Osteocyte (in vitro differentiated cells): ENCODE measurements at places on chromosomes 7 and 10.

GRCh38 chr7:120842121-120842621, 15.8 kb downstream of the TSPAN12 start:
- DNase-seq, result no peak

- no peak for DNase-seq
These were observed 29.8 kb upstream of the FHIP2A start for GRCh38 chr10:114791768-114792167.

GRCh38 chr7:115748123-115748738, 282.3 kb downstream of the TFEC start:
- no peak for DNase-seq

DNA sequence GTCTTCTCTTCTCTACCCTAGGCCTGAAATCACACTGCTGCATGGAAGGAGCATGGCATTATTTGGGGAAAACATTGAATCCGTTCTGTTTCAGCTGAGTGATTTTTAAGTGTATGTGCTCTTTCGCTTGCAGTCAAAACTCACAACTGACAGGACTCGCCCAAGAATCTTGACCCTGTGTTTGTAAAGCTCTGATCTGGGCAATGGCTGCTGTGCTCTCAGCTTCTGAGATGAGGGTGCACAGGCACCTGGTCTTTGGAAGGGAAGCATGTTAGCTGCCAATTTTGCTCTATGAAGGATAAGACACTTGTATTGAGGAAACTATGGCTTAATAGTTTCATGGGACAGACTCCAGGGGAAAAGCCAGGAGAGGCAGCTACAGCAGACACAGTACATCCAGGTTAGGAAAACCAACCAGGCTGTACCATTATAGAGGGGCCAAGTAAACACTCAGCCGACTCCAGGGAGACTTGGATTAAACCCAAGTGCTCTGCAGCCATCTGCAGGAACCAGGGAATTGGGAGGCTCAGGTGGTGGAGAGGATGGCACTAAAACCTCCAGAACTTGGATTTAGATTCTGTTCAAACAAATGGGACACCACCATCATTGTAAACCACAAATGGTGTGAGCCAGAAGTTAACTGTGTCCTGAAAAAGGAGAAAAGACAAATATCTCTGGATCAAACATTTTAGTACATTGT, 43.3 kb downstream of the LYZL1 start:
- DNase-seq, result no peak

GRCh38 chr10:11535346-11535959, 76.0 kb downstream of the USP6NL start:
- no peak for DNase-seq

DNA sequence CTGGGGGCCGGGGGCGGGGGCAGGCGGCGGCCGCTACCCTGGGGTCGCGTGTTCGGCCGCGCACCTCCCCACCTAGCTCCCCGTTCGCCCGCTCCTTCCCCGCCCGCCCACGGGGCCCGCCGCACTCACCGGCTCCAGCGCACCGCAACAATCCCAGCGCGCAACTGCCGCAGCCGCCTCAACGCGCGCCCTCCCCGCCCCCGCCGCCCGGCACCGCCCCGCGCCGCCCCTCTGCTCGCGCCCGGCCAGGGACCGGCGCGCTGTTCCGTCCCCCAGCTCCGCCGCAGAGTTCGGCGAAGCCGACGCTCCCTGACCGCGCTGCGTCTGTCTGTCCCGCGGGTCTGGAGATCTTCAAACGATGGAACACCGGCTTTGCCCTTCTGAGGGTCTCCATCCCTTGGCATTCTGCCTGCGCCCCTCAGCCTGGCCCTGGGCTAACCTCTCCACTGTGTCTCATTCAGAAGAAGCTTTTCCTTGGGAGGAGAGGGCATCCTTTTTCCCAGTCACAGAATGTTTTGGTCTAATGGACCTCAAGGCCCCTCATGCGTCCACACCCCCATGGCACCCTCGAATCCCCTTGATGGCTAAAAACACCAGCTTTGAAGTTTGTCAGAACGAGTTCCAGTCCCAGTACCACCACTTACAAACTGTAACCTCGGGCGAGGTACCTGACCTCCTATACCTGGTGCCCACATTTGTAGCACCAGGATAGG, at the start of gene NT5C2:
NT5C2 (minus strand) TSS at position 166 of the 713 bp plus-strand sequence. CDS start 18,314 bp downstream, outside the sequence.
- no peak for DNase-seq

DNA sequence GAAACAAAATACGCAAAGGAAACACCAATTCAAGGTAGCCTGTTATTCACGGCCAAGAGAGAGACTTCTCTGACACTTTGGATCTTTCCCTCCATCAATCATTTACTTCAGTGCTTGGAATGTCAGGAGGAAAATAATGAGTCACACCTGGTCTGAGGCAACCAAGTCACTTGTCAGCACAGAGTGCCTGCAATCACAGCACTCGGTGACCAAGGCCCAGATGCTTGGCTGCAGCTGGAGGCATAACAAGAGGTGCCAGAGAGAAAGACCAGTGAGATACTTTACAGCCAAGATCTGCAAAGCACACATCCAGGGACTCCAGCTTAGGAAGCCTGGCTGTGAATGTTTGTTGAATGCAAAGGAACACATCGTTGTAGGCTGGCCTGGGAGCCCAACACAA, 33.9 kb downstream of the ASB13 start:
- no peak for DNase-seq

- DNase-seq, result peak; percentile 90
These were observed 538 bp downstream of the TRIM8 start for GRCh38 chr10:102644646-102645387.

GRCh38 chr7:31253532-31253931, 87.0 kb downstream of the NEUROD6 start:
- no peak for DNase-seq

DNA sequence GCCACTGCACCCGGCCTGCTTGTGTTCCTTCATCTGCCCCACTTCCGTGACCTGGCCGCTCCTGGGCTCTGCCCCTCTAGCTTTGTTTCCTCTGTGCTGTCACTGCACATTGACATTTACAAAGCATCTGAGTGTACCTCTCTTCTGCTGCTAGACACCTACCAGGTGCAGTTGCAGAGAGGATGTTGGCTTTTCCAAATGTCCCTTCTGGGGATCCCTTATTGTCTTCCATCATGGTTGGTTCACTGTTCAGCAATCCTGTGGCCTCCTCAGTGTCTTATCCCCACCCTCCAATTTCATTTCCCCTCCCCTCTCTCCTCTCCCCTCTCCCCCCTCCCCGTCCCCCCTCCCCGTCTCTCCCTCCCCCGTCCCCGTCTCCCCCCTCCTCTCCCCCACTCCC, 13.8 kb downstream of the VWA2 start:
- no peak for DNase-seq

GRCh38 chr10:131728286-131729228, 172.3 kb upstream of the PPP2R2D start:
- no peak for DNase-seq

DNA sequence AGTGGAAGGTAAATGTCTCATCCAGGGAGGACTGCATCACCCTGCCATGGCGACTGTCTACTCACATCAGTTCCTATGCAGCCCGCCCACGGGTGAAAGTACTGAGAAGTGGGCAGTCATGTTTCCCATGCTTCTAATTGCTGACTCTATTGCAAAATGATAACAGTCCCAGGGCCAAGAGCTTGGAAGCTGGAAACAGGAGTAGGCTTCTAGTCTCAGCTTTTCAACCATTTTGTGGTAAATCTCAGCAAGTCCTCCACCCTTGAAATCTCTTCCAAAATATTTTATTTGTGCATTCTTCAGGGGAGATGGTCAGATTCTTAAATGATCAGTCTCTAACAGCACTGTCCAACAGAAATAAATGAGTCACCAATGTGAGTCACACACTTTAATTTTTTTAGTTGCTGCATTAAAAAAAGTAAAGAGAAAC, 48.1 kb upstream of the TARP start:
- no peak for DNase-seq
